Astrocyte (in vitro differentiated cells and primary cell): ENCODE measurements at places on chromosomes 5 and 9. TPM values are rescaled to one million over a fixed set of nuclear protein-coding genes. Genes with fewer than 3 reads are reported as not detected.

The CDH18 gene
- total RNA-seq = not detected in 2 replicates

The GPR150 gene
- total RNA-seq = 0.14 TPM in 1 of 2 replicates, not detected in the other

- DNase-seq = no peak
These were observed 11.1 kb downstream of the SH2D3C start for GRCh38 chr9:127767410-127767809.

- no peak for DNase-seq
These were observed 139.3 kb downstream of the SLC24A2 start for GRCh38 chr9:19649336-19650041.
